Fibroblast of skin of right quadriceps (primary cell): ENCODE measurements at places on chromosomes 4 and X.

DNA sequence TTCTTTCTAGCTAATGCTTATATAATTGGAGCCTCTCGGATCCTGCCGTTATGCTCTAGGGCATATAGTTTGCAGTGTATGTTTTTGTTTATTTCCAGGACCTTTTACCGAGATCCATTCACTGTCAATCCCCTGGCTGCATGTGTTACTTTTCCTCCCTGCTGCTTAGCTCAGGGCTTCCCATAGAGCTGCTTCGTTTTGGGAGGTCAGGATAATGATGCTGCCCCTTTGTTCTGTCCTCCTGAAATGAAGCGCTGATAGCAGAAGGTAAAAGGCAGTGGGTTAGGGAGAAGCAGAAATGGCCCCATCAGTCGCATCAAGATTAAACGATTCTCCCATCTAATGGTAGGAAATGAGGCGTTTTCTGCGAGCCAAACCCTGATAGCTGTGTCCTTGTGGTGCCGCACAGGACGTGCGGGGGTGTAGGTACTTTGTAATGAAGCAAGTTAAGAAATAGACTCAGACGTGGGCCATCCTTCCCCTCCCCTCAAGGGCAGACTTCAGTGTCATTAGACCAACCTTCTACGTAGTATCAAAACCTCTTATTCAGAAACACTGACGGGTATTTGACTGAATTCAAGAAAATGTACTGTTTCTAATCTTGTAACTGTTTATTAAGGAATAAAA lies 37.3 kb downstream of the AFF2 start:
- no peak for DNase-seq

- no peak for DNase-seq
These were observed 11.8 kb upstream of the FGF13 start for GRCh38 chrX:138723301-138723700.

DNA sequence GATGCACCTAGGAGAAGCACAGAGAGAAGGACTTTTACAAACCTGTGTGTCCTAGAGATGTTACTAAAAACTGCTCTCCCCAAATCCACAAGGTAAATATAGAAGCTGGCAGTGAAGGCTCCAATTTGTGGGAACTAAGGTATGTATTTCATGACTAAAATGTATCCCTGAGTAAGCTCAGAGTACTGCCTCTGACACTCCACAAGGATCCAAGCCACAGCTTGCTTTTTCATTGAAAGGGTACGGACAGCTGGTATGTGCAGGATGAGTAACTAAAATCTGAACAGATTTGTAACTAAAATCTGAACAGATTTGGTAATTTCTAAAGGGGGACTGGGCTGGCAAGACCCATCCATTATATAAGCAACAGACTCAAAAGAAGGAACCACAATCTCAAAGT lies 187.6 kb downstream of the DCLK2 start:
- DNase-seq, result no peak

DNA sequence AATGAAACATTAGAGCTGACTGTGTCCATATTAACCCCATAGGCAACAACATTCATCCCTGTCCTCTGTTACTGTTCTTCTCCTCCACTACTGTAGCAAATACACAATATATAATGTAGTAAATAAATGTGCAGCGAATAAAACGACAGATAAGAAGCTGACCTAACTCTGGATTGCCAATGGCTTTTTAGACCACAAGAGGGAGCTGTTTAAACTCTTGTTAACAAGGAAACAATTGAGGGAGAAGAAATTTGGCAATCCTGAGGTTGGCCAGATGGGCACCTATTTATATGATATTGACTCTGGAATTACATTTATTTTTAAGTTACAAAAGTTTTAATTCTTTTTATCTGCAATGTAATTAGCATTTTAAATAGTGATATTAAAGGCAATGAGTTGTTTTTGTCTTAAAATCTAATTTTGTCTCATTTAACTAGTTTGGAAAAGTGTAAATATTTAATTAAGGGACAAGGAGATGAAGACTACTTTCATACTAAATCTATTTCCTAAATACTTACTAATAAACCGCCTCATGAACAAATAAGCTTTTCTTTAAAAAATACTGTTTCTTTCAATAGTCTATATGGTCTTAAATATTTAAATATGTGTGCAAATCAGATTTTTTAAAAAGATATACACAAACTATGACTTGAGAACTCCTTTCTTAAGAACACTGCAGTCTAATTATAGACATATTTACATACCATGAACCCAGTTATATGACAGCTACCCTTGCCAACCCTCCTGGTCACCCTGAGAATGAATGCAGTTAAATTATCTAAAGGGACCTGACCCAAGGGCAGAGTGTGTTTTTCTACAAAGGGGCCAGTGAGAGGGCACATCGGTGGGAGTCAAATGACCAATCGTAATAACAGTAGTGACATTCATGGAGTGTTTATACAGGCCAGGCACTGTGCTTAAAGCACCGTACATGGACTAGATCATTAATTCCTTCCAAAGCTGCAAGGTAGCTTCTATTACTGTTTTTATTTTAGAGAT lies 52.9 kb upstream of the HPF1 start:
- peak; percentile 70 for DNase-seq

- DNase-seq, result no peak
These were observed 112.4 kb downstream of the PTTG2 start for GRCh38 chr4:38072578-38072977.

DNA sequence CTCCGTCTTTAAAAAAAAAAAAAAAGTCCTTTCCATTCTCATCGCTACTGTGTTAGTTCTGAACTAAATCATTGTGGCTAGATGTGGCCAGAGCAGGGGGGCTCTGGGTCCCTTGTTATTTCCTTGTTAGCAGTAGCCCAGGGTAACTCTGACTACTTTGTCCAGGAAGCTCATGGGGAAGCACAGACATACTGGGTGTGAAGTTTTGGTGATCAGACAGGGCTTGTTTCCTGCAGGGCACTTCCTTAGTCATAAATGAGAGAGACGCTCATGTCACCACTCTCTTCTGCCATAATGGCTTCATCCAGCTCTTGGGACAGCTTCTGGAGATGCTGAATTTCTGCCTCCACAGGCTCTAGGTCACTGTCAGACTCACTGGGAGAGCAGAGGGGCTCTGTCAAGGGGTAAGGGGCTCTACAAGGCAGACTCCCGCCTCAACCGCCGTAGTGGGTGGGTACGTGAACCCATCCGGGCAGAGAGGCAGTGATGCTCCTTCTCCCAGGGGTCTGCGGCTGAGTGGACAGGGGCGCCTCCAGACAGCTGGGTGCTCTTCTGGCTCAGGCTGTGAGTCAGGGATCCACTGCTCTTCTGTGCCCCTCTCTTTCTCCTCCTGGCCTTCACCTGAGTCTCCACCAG lies 12.9 kb downstream of the STIM2 start:
- DNase-seq, result no peak

- DNase-seq, result no peak
These were observed 108.8 kb downstream of the TMA16 start for GRCh38 chr4:163603257-163603656.

GRCh38 chrX:34631479-34632220 lies 25.4 kb downstream of the TMEM47 start:
- peak; percentile 42 for DNase-seq

- DNase-seq, result peak; percentile 29
These were observed 18.2 kb upstream of the TNIP3 start for GRCh38 chr4:121182296-121182695.

DNA sequence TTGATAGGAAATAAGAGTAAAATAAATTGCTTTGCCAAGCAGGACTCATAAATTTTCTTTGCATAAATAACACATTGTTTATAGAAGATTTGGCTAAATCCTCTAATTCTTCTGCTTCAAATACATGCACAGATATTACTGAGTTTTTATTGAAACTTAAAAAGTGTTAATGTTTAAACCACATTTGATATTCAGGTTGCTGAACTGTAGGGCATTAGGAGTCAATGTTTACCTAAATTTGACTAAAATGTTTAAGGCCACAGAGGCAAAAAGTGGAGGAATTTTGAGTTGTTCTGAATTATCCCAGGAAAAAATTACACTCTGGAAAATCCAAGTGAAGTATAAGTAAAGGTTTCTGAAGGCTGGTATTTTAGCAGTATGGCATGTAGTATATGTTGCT lies 78.7 kb downstream of the FIP1L1 start:
- DNase-seq, result no peak

DNA sequence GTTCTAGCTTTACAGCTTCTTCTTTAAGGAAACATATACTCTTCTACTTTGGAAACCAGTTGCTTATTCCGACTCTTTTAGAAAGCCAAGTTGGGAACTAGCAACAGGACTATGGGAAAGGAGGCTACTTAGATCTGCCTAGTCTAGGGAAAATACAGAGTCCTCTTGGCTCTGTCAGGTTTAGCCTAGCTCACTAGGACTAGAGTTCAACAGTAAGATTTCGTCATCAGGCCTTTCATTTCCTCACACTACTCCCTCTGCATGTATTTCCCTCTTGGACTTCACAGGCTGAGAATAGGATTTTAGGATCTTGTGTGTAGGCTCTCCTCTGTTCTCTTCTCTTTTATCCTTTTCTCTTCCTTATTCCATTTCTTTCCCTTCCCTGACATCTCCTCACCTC lies 409.8 kb downstream of the AR start:
- no peak for DNase-seq

- peak; percentile 41 for DNase-seq
These were observed 112.9 kb upstream of the C1QTNF7 start for GRCh38 chr4:15314974-15315373.

DNA sequence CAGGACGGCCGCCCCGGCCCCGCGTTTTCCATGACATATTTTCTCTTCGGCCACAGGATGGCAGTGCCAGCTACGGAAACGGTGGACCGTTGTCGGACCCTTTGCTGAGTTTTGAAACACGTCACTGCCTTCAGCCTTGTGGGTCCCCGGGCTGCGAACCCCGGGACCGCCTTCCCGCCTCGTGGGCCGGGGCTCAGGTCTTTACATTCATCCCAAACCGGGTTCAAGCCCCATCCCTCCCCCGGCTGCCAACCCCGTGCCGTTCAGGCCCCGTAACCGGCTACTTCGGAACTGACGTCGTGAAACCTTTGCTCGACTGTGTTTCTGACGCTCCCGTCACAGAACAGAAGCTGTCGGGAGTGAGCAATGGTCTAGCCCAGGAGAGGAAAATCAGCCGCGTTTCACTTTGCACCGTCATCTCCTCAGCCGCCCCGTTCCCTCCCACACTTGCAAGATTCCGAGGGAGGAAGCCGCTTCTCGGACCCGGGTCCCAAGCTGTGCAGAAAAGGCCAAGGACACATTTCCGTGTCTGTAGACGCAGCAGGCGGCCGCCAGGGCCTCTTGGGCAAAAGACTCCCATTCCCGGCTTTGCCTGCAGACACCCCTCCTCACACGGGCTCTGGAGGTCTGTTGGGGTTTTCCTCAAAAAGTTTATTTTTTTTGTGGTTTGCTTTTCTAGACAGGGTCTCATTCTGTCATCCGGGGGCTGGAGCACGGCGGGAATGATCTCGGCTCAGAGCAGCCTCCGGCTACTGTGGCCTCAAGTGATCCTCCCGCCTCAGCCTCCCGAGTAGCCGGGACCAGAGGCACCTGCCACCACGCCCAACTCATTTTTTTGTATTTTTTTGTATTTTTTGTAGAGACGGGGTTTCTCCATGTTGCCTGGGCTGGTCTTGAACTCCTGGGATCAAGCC lies 41.4 kb upstream of the PPP2R3B start:
- DNase-seq, result peak; percentile 63

DNA sequence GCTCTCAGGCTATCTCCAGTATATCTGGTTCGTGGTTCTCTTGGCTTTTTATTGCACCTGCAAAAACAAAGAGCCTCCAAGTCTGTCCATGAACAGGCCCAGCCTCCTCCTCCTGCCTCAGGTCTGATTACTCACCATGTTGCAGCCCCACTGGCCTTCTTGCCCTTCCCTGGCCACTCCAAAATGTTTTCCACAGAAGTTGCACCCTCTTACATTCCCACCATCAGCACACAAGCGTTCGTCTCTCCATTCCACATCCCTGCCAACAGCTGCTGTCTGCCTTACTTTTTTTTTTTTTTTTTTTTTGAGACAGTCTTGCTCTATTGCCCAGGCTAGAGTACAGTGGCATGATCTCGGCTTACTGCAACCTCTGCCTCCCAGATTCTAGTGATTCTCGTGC lies 86.7 kb downstream of the RFC1 start:
- DNase-seq, result no peak
